ENCODE measurements at places on chromosomes 5 and 9.
A peak's percentile ranks its signal among the peaks of the same experiment; 100 is the strongest.

- DNase-seq = no peak
Observed at GRCh38 chr9:102778746-102779145, 216.4 kb upstream of the CYLC2 start.

GRCh38 chr5:171633776-171634470 lies 151.7 kb upstream of the SMIM23 start:
- DNase-seq = no peak

GRCh38 chr5:54700986-54701578 lies 183.5 kb downstream of the SNX18 start:
- no peak for DNase-seq

DNA sequence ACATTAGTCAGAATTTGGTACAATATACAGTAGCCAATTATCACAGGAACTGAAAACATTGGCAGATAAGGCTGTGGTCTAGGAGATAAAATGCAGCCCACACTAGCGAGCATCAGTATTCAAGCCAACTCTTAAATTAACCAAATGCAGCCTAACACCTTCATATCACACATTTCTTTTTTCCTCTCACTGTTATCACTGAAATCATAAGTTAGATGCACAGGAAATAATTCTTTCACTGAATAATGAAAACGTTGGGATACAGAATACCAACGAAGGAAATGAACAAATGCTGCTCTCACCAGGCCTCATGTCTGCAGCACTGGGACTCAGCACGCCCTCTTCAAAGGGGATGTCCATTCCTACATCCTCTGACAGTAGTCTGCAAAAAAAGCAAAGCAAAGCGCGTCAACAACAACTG lies 109.1 kb upstream of the PCA3 start:
- no peak for DNase-seq

GRCh38 chr5:59798862-59799667 lies 94.5 kb downstream of the PDE4D start:
- DNase-seq = no peak

- DNase-seq = no peak
Observed at GRCh38 chr9:104875897-104876296, 52.1 kb downstream of the ABCA1 start.

- DNase-seq = no peak
Observed at GRCh38 chr9:31355159-31355882, 1029.1 kb upstream of the ACO1 start.

- DNase-seq = no peak
Observed at GRCh38 chr9:88980740-88981203, 10.5 kb upstream of the S1PR3 start.

- no peak for DNase-seq
Observed at GRCh38 chr5:111950660-111951059, 193.7 kb upstream of the NREP start.

DNA sequence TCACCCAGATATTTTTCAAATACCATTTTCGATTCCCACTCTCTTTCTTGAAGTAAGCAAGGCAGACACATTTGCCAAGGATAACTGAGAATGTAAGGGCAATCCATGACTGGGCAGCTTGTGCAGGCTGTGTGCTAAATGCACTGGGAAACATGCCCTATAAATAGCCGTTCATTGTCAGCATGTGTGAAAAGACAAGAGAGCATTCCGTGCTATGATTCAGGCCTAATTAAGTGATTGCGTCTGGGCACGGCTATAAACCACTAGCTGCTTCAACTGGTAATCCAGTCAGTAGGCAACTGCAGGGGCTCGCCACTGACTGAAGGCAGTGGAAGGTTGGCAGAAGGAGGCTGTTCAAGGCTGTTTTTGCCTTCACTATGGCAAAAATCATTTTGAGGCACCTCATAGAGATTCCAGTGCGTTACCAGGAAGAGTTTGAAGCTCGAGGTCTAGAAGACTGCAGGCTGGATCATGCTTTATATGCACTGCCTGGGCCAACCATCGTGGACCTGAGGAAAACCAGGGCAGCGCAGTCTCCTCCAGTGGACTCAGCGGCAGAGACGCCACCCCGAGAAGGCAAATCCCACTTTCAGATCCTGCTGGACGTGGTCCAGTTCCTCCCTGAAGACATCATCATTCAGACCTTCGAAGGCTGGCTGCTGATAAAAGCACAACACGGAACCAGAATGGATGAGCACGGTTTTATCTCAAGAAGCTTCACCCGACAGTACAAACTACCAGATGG lies at the start of gene HSPB3:
Gene HSPB3 (plus strand): TSS at position 287 of the 745 bp plus-strand sequence. CDS start 91 bp downstream, at position 378.
- no peak for DNase-seq

GRCh38 chr5:115423541-115423940 lies 121.0 kb downstream of the FEM1C start:
- DNase-seq = no peak

GRCh38 chr9:16879416-16879815 lies 8.9 kb upstream of the BNC2 start:
- DNase-seq = no peak

DNA sequence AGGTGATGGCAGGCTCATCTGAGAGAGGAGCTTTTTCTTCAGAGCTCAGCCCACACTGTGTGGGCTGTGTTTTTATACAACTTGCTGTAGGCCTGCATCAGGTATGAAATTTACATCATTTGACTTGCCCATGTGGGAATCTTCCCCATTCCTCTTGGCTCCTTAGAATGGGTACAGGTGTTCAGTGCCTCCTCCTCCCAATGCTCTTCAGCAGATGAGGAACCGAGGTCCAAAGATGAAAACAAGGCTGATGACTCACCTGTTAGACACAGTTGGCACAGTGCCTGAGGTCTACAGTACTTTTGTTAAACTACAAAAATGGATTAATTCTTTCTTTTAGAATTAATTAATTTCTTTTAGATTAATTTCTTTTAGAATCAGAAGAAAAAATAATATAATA lies 20.8 kb downstream of the PAPPA start:
- DNase-seq = no peak

- no peak for DNase-seq
Observed at GRCh38 chr5:121377461-121377860, 474.2 kb upstream of the FTMT start.

- no peak for DNase-seq
Observed at GRCh38 chr9:131620764-131621520, 75.6 kb downstream of the PRRT1B start.

- DNase-seq = no peak
Observed at GRCh38 chr5:122458278-122458872, 146.3 kb downstream of the SNCAIP start.

DNA sequence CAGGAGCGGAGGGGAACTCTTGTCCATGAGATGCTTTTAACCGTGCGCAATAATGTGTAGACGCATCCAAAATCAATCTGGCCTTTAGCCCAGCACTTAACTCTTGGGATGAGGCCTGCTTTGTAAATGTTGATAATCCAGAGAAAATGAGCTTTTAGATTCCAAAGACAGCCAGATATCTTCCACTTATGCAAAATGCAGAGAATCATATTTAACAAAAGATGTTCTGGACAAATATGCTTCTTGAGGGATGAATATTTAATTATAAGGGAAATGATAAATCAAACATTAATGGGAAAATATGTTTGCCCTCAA lies 5.6 kb downstream of the S1PR3 start:
- no peak for DNase-seq

DNA sequence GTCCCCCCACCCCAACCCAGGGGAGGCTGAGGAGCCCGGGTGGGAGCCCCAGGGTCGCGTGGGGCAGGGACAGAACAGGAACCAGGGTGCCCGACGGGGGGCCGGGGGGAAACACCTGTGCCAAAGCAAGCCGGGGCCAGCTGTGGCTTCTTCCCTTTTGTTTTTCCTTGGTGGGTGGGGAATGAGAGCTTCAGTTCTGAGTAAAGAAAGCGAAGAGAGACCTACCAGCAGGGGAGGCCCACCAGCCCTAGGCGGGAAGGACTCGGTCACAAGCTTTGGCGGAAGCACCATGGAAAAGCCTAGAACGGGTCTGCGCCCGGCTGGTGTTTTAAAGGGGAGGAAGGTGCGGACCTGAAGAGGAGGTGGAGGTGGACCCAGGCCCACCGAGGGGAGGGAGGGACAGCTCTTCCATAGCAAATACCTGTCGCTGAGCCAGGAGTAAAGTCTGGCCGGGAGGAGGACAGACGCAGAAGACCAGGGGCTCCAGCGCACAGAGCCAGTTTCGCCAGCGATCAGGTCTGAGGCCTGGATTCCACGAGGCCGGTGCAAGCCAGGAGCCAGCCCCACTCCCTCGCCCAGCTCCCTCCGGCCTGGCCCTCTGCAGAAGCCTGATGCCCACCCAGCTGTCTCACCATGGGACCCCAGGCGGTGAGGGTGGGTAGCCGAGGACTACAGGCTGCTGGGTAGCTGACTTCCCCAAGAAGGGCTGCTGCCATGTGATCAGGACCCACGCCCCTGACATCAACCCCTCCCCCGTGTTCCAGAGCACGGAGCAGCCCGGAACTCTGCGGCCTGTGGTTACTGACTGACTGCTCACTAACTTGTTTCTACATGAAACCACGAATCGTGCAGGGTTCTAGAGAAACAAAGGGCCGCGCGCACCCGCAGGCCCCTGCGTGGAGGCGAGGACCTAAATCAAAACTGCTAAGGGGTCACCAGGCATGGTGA lies 849 bp upstream of the MGAT1 start:
- peak; percentile 75 for DNase-seq

- DNase-seq = no peak
Observed at GRCh38 chr5:65728218-65728617, 6.2 kb downstream of the NLN start.

DNA sequence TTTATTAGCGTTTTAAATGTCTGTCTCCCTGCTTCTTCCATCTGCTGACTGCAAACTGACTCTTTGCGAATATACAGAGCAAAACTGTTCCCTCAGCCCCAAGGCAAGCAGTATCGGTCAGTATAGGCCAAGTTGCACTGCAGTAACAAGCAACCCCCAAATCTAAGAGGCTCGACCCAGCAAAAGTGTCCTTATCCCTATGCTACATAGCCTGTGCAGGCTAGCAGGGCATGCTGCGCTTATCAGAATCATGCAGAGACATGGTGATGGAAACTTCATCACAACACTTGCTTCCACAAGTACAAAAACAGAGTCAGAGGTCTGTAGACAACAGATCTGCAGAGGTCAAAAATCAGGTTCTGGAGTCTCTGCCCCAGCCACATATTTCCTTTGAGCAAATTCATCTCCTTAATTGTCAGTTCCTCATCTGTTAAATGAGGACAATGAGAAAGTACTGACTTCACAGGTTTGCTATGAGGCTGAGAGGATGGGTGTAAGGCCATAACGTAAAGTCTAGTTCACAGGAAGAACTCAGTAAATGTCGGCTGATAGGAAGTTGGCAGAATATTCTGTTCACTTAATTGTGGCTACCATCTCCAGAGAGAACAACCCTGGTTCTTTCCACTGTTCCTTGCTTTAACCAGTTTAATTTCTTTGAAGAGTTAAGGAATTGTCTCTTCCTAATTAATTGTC lies 9.6 kb upstream of the IL17B start:
- no peak for DNase-seq

DNA sequence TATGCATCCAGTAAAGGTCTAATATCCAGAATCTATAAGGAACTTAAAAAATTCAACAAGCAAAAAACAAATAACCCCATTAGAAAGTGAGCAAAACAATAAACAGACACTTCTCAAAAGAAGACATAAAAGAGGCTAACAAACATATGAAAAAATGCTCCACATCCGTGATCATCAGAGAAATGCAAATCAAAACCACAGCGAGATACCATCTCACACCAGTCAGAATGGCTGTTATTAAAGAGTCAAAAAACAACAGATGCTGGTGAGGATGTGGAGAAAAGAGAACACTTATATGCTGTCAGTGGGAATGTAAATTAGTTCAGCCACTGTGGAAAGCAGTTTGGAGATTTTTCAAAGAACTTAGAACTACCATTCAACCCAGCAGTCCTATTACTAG lies 86.1 kb downstream of the WWC1 start:
- no peak for DNase-seq

DNA sequence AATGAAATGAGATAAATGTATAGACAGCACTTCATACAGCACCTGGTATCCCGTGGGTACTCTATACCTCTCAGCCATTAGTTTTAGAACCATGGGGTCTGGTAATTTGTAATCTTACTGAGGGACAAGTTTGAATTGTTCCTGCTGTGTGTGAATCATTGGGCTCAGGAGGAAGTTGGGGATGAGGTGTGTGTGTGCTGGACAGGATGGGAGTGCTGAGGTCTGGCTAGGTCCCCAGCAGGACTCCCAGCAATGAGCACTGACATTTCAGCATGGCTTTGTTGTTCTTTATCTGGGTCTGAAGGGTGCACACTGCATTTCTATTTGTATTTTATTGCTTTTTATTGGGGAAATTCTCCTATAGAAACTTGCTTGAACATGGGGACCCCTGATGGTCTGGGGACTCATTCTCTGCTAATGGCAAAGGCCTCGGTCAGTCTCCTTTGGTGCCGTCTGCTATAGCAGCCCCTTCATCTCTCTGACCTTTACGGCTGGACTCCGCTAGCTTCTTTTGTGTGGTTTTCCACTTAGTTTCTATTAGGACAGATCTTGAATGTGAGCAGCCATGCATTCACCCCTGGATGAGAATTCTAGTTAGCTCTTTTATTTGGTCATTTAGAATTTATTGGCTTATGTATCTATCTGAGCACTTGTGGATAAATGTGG lies 98.1 kb downstream of the SREK1 start:
- DNase-seq = no peak

DNA sequence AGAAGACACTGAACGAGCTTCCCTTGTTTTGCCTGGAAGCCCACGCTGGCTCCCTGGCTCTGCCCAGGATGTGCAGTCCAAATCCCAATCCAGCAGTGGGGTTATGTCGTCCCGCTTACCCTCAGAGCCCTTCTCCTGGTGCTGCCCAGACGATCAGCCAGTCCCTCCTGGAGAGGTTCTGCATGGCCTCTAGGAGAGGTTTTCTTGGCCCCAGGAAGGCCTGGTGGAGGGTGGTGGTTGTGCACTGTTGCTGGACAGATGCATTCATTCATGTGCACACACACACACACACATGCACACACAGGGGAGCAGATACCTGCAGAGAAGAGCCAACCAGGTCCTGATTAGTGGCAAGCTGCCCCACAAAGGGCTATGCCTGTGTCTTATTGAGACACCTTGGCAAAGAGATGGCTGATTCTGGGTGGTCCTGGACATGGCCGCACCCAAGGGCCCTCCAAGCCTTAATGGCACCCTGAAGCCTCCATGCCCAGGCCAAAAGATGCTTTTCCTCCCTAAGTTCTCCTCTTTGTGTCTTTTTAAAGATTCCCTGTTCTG lies 10.5 kb upstream of the OLFM1 start:
- DNase-seq = no peak

DNA sequence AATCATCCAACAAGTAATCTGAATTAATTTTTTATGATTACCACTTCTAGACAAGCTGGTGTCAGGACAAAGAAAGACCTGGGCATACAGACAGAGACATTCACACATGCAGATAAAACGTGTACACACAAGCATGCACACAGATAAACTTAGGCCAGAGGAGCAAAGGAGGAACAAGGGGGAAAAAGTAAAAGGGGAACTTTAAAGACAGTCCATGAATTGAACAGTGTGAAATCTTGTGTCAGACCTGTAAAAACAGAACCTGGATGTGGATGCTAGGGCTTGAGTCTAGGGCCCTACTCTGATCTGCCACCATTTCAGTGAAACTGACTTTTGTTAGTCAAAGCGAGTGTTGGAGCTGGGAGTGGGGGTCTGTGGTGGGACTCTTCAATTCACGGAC lies 11.2 kb upstream of the ZSWIM6 start:
- no peak for DNase-seq

- no peak for DNase-seq
Observed at GRCh38 chr5:1382248-1382700, 37.4 kb upstream of the CLPTM1L start.

- DNase-seq = no peak
Observed at GRCh38 chr9:19232823-19233194, 2.3 kb downstream of the DENND4C start.
